Stimulated activated CD4-positive, alpha-beta T cell treated with anti-CD3 and anti-CD28 coated beads, Interleukin-12 subunit alpha, Interleukin-12 subunit beta, amount 100 ng/mL, for 4 hours (primary cell): ENCODE measurements at places on chromosomes 12 and 14.

GRCh38 chr12:43736927-43737440 lies 21.6 kb downstream of the PUS7L start:
- no peak for DNase-seq

- DNase-seq = no peak
Measured at GRCh38 chr12:51777457-51777856, 71.1 kb downstream of the FIGNL2 start.

GRCh38 chr12:132950844-132951535 lies 5.1 kb downstream of the ZNF605 start:
- no peak for DNase-seq

GRCh38 chr12:32995623-32996022 lies 99.0 kb upstream of the PKP2 start:
- DNase-seq = no peak

DNA sequence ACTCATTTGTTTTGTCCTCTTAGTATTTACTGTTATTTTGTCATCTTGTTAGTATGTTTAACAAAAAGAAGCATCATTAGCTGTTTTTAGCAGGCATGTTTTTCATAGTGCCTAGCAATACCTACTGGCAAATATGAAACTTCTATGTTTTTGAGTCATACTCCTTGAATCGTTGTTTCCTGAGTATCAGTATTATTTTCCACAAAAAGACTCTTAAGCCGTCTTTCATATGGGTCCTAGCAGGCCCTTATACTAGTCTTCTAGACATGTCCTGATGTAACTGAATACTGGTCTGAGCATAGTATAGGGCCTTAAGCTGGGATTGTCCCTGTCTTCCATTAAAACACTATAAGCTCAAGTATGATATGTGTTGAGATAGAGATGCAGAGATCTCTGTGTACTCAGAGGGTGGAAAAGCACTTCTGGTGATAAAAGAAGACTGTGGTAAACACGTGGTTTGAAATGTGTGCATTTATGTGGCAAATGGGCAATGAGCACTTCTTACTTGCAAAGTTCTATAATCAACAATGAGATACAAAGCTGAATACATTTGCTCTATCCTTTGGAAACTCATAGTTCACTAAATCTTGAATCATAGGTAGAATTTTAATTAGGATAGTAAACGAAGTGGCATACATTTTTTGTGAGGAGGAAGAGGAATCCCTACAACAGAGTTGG lies 348.8 kb downstream of the PDZRN4 start:
- DNase-seq = no peak

DNA sequence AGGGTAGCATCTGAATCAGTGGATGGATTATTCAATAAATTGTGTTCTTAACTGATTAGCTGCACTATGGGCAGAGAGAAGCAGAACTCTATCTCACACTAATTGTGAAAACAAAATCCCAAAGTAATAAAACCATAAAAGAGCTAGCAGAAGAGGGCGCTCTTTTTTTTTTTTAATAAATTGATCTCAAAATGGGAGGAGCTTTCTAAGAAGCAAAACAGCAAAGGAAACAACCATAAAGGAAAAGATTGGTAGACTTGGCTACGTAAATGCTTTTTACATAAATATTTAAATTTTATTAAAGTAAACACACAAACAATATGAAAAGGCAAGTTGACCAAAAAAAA lies 1.5 kb upstream of the TM7SF3 start:
- no peak for DNase-seq

DNA sequence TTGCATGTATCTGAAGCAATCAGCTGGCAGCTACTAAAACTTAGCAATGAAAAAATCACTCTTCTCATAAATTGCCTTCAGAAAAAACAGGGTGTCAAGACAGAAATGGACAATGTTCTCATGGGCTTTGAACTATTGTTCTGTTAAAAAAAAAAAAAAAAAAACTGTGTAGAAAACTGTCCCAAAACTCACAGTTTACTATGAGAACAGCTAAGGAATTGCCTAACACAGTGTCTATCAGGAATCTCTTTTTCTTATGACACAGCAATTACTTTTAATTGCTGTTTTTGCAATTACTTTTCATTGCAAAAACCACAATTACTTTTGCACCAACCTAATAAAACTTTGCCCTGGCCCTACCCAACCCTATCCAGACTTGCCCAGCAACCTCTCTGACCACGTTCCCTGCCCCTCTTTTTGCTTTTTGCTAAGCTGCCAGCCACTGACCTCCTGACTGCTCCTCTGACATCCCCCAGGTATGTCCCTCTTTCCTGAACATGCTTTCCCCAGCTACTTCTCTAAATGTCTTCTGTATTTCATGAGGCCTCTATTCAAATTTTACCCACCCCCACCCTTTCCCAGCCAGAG lies 68.0 kb upstream of the SLCO1C1 start:
- DNase-seq = no peak

- DNase-seq = no peak
Measured at GRCh38 chr12:63276537-63277365, 125.8 kb upstream of the AVPR1A start.

DNA sequence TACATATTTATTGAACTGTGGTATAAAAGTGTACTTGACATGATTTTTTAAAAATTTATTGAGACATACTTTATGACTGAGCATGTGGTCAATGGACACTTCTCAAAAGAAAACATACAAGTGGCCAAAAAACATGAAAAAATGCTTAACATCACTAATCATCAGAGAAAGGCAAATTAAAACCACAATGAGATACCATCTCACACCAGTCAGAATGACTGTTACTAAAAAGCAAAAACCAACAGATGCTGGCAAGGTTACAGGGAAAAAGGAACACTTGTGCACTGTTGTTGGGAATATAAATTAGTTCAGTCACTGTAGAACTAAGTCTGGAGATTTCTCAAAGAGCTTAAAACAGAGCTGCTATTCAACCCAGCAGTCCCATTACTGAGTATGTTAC lies 1177.6 kb downstream of the GALC start:
- no peak for DNase-seq

- no peak for DNase-seq
Measured at GRCh38 chr14:68113343-68113930, 293.9 kb downstream of the RAD51B start.

DNA sequence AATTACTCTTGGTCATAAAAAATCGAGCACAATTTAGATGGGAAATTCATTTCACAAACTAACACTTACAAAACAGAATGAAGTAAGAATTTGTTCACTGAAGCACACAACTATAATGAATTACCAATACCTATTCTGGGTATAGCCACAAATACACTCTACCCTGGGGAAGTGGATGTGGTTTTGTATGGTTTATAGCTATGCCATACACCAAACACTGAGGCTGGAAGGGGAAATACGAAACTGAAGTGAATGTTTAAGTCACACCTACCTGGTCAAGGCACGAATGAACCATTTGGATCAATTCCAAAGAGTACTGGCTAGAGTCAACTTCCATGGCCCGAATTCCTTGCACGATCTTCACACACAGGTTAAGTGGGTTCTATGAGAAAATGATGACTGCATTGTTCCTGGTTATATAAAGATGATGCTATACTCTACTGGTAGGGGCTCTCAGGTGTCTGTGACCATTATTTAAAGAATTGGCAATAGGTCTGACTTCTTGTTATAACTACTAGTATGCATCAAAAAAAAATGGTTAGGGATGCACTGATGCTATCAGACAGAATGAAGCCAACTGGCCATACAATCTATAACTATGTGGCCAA lies 12.8 kb downstream of the NEK9 start:
- no peak for DNase-seq

- no peak for DNase-seq
Measured at GRCh38 chr14:65959563-65960024, 526.6 kb upstream of the CCDC196 start.

DNA sequence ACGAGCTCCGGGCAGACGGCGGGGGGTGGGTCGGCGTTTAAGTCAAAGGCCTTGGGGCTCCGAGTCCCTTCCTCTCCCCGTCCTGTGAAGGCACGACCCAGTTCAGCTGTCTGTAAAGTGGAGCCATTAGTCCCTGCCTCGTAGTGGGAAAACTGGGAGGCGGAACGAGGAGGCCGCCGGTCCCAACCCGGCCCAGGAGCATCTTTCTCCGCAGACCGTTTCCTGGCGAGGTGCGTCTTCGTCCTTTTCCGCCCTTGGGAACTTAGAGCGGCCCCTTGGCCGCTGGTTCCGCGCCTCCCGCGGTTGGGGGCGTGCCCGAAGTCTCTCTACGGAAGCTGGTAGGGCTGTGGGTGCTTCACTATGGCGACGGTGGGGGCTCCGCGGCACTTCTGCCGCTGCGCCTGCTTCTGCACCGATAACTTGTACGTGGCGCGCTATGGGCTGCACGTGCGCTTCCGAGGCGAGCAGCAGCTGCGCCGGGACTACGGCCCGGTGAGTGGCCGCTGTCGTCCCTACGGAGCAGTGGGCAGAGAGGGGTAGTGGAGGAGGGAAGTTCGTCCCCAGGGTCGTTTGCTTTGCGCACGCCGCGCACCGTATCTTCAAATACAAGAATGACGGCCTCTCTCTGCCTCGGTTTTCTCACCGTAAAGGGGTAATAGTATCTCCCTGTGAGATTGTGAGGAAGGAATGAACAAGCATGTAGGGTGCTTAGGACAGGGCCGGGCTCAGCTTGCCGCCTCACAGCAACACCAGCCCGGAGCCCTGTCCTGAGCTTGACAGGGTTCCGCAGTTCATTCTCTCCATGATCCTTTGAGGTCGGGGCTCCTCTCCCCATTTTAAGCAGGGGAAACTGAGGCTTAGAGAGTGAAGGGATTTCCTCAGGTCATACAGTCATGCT lies at the start of gene OGFOD2:
TSS of gene OGFOD2 (plus strand) at position 353 of the 898 bp plus-strand sequence. CDS start at position 361, 8 bp downstream.
- DNase-seq = peak; percentile 87

DNA sequence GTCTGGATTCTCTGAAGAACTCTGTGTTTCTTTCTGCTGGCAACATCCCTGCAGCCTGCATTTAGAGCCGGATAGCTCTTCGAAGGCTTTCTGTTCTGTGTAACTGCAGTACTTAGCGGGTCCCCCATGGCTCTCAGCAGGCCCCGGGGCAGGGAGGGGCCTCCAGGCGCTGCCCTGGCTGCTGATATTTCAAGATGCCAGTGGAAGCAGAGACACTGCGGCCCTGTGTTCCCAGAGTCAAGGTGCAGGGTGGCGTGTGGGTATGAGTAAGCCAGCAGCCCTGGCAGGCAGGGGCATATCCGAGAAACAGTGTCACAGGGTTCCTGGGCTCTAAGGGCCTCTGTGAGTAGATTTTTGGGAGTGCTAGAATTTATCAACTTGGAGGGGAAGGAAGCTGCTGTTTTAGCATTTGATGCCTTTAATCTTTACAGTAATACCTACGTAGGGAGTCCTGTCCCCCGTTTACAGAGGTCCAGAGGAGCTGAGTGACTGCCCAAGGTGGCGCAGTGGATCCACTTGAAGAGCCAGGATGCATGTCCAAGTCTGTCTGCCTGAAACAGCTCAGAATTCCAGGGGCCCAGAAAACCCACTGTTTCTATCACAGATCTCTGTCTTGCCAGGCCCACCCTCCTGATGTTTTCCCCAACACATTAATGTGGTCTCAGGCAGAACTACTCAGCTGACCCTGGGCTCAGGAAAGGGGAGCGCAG lies 16.2 kb downstream of the ESRRB start:
- DNase-seq = no peak

- no peak for DNase-seq
Measured at GRCh38 chr12:57723630-57723962, 14.9 kb downstream of the AGAP2 start.

DNA sequence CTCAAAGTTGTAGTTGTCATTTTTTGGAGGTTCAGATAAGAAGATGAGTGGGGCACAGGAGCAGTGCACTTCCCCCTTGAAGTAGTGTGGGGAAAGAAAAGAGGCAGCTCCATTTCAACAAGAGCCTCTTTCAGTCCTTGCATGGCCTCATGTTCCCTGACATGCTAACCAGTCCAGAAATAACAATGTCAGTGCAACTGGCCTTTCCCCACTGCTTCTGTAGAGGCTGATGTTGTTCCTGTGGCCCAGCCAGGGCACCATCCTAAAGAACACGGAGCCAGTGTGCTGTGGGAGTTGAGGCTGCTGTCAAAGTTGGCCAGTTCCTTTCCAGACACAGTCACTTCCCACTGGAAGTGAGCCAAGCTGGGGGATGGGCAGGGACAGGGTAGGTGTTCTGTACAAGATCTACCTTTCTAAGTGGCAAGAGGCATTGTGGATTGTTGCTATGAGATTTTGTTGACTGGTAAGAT lies 77.7 kb upstream of the SLC38A2 start:
- DNase-seq = no peak

DNA sequence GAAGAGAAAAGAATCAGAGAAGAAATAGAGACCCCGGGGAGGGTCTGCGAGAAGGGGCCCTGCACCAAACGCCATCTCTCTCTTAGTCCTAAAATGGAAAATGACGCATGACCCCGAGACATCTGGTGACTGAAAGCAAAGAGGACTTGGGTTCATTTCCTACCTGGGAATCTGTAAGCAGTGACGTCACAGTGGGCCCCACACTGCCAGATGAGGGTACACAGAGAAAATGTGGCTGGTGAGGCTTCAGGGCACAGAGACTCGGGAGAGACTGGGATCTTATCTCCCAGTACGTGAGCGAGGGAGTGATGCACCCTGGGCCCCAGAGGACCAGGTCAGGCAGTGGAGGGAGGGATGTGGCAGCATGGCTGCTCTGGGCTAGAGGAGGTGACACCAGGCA lies 288.1 kb upstream of the SFSWAP start:
- no peak for DNase-seq

DNA sequence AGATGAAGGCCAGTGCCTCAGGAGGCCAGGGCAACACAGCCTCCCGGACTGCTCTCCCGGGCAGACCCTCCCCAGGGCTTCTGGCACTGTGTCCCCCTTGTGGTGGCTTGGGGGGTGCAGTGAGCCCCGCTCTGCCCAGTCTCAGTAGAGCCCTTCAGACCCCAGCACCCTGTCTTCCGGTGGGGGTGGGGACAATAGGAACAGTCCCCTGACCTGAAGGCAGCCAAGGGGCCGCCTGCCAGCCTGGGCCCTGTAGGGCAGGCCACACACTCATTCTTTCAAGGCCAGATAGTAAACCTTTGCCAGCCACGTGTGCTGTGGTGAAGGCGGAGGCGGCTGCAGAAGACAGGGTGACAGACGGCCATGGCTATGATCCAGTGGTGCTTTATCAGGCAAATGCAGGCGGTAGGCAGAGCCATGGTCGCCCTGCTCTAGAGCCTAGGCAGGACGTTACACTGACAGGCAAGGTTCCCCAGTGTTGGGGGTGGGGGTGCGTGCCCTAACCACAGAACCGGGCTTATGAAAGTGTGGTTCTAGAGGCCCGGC lies 15.0 kb downstream of the ZFYVE21 start:
- DNase-seq = no peak

GRCh38 chr12:117363953-117364486 lies 2.6 kb upstream of the NOS1 start:
- no peak for DNase-seq
